ENCODE measurements at places on chromosomes 2 and 18.
A peak's percentile ranks its signal among the peaks of the same experiment; 100 is the strongest.

DNA sequence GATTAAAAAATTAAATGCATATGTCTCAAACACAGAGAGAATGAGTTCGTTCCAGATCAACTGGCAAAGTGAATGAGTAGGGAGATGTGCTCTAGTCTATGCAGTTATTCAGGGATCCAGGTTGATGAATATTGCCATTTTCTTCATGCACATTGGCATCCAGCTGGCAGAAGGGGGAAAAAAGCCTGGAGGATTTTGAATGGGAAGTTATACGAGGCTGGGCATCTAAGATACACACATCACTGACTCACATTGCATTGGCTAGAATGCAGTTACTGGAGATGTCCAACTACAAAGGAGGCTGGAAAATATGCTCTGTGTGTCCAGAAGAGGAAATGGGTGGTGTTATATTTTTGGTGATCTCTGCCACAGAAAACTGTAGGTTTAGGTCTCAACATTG, 270.9 kb upstream of the FIGN start:
- DNase-seq, result no peak

- no peak for DNase-seq
Observed at GRCh38 chr2:206670531-206671319, 28.4 kb downstream of the FAM237A start.

DNA sequence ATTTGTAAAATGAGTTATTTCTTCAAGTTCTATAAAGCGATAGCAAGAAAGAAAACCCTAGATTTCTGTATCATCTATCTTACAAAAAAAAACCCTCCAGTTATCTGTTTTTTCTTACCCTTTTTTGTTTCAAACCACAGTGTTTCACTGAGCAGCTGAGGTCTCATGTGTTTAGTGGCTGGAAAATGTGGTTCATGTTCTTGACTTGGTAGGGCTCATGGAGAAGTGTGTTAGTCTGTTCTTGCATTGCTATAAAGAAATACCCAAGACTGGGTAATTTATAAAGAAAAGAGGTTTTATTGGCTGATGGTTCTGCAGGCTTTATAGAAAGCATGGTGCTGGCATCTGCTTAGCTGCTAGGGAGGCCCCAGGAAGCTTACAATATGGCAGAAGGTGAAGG, 147.3 kb upstream of the NABP1 start:
- DNase-seq, result no peak

- DNase-seq, result no peak
Observed at GRCh38 chr18:69596345-69596744, 195.7 kb downstream of the DOK6 start.

GRCh38 chr18:59822612-59823550, 76.9 kb upstream of the PMAIP1 start:
- no peak for DNase-seq

DNA sequence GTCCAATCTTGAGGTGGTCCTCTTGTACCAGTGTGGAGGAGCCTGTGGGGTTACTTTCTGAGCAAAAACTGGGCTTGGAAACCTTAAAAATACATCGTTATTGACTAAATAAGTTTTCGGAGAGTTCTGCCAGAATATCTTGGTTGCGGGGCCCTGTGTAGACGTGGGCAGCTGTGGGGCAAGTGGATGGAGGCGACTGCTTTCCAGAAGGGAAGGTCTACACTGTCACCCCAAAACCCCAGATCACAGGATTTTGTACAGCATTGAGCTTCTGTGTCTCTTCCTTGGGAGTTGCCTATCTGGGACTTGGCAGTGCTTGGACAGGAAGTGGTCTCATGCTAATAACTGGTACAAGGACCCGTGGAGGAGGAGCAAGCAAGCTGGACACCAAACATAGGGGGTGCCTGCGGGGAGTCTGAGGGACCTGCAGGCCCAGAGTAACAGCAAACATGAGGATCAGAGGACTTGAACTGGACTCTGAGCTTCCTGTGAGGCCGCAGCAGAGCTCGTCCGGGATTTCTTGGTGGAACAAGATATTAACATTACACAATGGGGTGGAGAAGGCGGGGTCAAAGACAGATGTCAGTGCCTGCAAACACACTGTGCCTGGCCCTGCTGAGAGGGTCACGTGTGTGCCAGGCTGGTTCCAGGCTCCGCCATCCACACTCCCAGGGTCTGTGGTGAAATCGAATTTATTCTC, 48.0 kb upstream of the CTLA4 start:
- no peak for DNase-seq

GRCh38 chr2:216829533-216829932, 30.3 kb downstream of the TNP1 start:
- DNase-seq, result no peak

- DNase-seq, result no peak
Observed at GRCh38 chr18:3294435-3295080, 32.6 kb downstream of the MYL12B start.

DNA sequence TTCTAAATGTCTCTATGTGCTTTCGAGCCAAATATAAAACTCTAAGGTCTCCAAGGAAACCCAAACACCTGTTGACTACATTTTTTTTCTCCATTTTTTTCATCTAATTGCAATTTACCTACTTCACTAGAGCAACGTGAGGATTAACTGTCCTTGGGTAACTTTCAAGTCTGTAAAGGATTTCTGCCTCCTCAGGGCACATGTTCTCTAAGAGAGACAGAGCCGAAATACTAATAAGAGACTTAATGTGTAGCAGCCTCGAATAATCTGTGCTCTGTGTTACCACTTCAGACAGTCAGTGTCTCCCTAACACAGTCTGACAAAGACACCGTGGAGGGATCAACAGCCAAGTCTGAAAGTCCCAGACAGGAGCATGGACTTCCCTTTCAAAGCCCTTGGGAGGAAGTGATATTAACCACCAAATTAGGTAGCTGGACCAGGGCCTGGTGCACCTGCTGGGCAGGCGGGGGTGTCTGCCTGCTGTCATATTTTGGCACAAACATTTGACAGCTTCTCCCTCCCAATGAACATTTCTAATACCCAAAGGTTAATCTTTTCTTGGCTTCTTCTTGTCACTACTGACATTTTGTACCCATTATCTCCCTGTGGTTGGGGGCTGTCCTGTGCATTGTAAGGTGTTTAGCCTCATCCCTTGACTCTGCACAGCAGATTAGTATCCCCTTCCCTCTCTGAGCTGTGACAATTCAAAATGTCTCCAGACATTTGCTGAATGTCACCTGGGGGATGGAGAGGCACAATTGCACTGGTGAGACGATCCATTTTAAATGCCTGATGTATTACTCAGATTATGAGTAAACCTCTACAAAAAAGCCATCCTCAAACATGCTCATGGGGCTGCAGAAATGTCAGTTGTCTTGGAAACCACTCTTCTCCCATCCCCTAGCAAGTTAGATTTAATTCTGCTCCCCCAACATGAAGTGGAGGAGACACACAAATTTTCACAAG, 45.7 kb upstream of the LYPD1 start:
- DNase-seq, result no peak

GRCh38 chr18:10161315-10161714, 247.5 kb downstream of the VAPA start:
- DNase-seq, result no peak

DNA sequence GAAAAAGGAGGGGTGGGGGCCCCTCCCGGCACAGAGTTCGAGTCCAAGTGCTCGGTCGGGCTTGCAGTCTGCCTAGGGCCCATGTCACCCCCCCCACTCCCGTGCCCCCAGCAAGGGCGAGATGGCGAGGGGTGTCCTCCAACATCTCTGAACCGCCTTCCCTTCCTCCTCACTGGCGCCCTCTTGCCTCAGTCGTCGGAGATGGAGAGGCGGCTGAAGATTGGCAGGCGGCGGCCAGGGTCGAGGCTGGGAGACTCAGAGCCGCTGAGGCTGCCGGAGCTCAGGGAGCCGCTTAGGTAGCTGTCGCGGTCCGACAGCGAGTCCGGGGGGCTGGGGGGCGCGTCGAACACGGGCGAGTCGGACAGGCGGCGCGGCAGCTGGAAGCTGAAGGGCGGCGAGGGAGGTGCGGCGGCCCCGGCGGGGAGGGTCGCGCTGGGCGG, 2.3 kb downstream of the ZFP36L2 start:
- peak; percentile 53 for DNase-seq

- DNase-seq, result no peak
Observed at GRCh38 chr18:22935431-22935830, 2.3 kb downstream of the RBBP8 start.

DNA sequence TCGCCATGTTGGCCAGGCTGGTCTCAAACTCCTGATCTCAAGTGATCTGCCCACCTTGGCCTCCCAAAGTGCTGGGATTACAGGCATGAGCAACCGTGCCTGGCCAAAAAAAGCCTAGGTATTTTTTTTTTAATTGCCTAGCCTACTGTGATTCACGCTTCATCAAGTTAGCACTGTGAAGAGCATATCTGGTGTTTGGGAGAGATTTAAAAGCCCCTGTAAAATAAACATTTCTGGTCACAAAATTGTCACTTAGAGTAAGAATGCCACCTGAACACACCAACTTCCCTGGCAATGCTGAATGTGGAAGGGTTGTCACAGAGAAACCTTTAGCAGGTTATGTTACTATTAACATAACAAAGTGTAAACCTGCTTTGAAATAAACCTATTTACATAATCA, 39.7 kb upstream of the CHAC2 start:
- no peak for DNase-seq

GRCh38 chr2:103003750-103004260, 242.0 kb downstream of the TMEM182 start:
- DNase-seq, result no peak

DNA sequence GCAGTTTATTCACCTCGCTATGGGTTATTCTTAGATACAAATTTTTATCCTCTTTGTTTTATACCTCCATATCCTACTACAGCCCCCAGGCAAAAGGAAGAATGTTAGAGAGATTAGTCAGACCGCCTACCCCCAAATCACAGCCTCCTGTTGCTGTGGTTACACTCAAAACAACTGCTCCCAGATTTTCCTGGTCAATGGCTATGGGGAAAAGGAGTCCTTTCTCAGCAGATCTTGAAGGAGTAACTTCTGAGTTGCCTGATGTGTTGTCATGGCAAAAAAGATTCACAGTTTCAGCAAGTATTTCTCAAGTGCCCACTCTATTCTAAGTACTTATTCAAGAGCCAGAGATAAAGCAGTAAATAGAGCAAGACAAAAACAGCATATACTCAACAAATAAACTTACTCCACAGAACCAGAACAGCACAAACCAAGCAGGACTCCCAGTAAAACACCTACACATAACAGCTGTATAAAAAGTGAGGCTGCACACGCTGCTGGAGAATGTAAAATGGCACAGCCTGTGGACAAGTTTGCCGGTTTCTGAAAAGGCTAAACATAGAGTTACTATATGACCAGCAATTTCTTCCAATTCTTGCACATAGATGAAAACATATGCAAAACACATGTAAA, 104.8 kb downstream of the NOL10 start:
- no peak for DNase-seq

- peak; percentile 25 for DNase-seq
Observed at GRCh38 chr2:62196278-62196901, 475 bp downstream of the B3GNT2 start.

DNA sequence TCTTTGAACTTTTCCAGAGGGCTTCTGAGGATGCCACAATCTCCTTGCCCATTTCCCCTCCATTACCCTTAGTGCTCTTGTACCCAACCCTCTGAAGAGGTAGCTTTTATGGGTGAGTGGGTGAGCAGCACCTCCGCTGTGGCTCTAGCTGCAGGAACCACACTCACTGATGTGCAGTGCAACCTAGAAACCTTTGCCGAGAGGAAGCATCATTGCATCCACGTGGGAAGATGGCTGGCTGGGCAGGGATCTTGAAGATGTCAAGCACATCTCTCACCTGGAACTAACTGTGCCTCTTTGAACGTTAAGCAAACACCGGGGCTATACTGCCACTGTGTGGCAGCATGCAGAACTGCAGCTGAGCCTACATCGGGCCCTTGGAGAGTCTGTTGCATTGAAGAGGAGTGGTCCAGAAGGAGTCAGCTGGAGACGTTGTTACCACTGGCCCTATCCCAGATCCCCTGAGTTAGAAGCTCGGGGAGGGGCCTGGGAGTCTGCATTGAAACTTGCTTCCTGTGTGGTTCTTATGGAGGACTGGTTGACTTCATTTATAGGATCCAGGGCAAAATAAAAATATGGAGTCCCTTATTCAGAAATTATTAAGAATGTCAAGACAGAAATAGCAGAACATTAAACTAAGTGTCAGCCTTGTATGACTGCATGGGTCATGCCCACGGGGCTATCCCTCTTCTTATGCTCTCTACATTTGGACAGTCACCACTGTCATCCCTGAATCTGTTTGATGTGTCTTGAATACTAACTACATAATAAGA, 28.7 kb downstream of the IGFBP5 start:
- no peak for DNase-seq

DNA sequence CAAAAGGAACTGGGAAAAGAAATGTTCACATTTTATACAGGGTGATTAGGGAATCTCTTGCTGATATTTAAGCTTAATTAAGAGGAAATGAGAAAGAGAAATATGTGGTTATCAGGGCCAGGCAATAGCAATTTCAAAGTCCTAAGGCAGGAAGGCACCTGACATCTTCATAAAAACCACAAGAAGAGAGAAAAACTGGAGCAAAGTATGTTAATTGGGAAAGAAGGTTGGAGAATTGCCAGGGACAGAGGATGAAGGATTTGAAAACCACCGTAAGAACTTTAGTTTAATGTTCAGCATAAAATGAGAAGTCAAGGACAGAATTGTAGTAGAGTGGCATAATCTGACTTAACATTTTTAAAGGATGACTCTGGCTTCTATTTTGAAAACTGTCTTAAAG, 691.8 kb upstream of the NRXN1 start:
- DNase-seq, result no peak

DNA sequence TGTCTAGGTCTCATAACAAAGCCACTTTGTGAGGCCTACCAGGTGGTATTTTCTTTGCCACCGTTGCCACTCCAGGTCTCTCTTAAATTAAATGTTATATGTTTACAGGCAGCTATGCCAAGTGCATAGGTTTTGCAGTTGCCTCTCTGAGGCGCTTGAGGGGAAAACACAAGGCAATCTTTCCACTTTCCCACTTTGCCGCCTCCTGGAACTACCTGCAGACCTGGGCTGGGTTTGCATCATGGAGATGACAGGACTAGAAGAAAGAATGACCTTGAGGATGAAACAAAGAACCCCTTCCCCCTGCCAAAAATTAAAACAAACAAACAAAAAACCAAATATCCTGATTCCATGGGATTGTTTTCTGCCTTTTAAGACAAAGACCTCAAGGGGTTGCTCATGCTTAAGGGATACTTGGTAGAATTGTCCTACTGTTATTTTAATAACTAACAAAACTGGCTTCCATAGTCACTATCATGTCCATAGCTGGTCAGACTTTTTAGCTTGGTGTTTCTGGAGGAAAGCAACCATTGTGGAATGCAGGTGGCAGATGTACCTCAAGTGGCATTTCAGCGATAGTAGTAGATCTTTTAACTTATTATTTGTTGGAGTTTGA, 159.9 kb downstream of the PRPF40A start:
- no peak for DNase-seq

- DNase-seq, result peak; percentile 44
Observed at GRCh38 chr2:37635504-37636380, 35.7 kb downstream of the CDC42EP3 start.

- no peak for DNase-seq
Observed at GRCh38 chr2:119486196-119486827, 38.0 kb downstream of the SCTR start.

GRCh38 chr2:133561045-133561852, 7.0 kb downstream of the NCKAP5 start:
- no peak for DNase-seq

Data from stimulated activated CD8-positive, alpha-beta memory T cell treated with anti-CD3 and anti-CD28 coated beads, Interleukin-4, amount 100 ng/mL, for 1 hour (primary cell).